Body of pancreas (tissue), 4 donors: ENCODE measurements at places on chromosomes 3 and 15.

GRCh38 chr3:196332168-196332567 lies 6.0 kb downstream of the TM4SF19 start:
- no peak overlapping the region for H3K27ac ChIP-seq
- no peaks in the 10 kb centered on the region for H3K36me3 ChIP-seq
- H3K4me3 ChIP-seq = no peak overlapping the region
- H3K27me3 ChIP-seq = no peaks in the 10 kb centered on the region

- H3K4me3 ChIP-seq = no peak overlapping the region
- H3K36me3 ChIP-seq = no peaks in the 10 kb centered on the region
- DNase-seq = no peak
- H3K27ac ChIP-seq = no peak overlapping the region
- no peaks in the 10 kb centered on the region for H3K4me1 ChIP-seq
Observed at GRCh38 chr3:62109534-62109933, 263.8 kb downstream of the FEZF2 start.

- H3K4me1 ChIP-seq = no peaks in the 10 kb centered on the region
- no peak for DNase-seq
- no peak overlapping the region for H3K27ac ChIP-seq
- H3K36me3 ChIP-seq = no peaks in the 10 kb centered on the region
Observed at GRCh38 chr3:141349711-141350110, 18.6 kb upstream of the ZBTB38 start.

GRCh38 chr15:51770902-51771301 lies 19.5 kb downstream of the TMOD2 start:
- H3K36me3 ChIP-seq = no peaks in the 10 kb centered on the region
- H3K4me1 ChIP-seq = peaks cover under 1% of the 10 kb centered on the region
- no peak overlapping the region for H3K27ac ChIP-seq
- no peaks in the 10 kb centered on the region for H3K27me3 ChIP-seq

- H3K36me3 ChIP-seq = no peaks in the 10 kb centered on the region
- H3K4me1 ChIP-seq = peaks cover 4% of the 10 kb centered on the region
- H3K27me3 ChIP-seq = no peaks in the 10 kb centered on the region
- DNase-seq = no peak
- no peak overlapping the region for H3K27ac ChIP-seq
Observed at GRCh38 chr15:88799341-88799740, 3.9 kb upstream of the ACAN start.
